ENCODE measurements at places on chromosomes 4 and X.

- DNase-seq: peak; percentile 46
These were observed 30.6 kb downstream of the ABHD18 start for GRCh38 chr4:127995776-127996175.

DNA sequence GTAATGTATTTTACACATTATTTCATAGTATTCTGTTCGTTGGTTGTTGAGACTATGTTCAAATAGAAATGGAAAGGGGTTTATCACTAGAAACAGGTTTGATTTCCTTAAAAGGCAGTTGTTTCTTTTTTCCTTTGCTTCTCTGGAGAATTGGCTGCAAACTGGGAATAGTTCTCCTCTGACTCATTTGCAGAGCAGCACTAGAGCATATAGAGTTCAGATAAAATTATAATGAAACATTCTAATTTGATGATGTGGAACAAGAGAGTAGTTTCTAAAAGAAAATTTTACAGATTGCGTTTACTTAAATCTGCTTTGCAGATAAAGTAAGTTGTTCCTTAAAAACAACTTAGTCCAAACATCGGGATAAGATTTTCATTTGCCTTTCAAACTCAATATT lies 29.7 kb downstream of the SYNPO2 start:
- DNase-seq: peak; percentile 84

DNA sequence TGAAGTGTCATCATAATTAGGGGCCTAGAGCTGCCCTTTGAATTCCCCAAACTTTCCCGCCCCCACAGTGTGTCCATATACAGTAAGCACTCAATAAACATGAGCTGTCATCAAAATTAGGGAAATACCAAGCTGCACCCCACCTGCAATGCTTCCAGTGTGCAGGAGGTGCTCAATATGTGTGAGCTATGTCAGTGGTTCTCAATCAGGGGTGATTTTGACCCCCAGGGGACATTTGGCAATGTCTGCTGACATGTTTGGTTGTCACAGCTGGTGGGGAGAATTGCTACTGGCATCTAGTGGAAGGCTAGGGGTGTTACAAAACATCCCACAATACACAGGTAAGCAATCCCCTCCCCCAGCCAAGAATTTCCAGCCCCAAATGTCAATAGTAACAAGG lies 748 bp downstream of the CFP start:
- no peak for DNase-seq

DNA sequence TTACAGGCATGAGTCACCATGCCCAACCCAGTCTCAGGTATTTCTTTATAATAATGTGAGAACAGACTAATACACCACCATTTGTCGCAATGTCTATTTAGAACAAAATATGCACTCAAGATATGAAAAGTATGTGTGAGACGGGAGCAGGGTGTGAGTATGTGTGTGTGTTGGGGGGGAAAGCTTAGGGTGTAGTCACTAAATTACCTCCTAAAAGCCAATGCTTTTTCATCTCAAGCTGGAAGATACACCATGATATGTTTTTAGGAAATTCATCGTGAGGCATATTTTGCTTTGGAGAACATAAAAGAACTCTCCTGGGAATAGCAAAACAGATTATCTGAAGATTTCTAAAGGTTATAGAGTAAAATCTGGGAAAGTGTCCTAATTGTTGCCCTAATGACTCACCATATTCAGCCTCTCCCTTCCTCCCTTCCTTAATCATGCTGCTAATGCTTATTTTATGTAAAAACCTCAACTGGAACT lies 262.7 kb downstream of the PDHA2 start:
- no peak for DNase-seq

- DNase-seq: no peak
These were observed 35.8 kb downstream of the BCOR start for GRCh38 chrX:40061871-40062524.

DNA sequence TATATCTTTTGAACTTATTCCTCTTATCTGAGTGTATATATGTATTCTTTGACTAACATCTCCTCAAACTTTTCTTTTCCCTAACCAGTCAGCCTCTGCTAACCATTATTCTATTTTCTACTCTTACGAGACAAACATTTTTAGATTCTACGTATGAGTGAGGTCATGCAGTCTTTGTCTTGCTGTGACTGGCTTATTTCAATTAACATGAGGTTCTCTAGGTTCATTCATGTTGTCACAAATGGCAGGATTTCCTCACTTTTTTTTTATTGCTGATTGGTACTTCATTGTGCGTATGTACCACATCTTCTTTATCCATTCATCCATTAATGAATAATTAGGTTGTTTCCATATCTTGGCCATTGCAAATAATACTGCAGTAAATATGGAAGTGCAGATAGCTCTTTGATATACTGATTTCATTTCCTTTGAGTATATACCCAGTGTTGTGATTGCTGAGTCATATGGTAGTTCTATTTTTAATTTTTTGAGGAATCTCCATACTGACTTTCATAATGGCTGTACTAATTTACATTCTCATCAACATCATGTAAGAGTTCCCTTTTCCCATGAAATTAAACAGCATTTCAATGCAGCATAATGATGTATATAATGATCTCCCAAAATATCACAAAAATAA lies 80.1 kb downstream of the HS3ST1 start:
- no peak for DNase-seq

DNA sequence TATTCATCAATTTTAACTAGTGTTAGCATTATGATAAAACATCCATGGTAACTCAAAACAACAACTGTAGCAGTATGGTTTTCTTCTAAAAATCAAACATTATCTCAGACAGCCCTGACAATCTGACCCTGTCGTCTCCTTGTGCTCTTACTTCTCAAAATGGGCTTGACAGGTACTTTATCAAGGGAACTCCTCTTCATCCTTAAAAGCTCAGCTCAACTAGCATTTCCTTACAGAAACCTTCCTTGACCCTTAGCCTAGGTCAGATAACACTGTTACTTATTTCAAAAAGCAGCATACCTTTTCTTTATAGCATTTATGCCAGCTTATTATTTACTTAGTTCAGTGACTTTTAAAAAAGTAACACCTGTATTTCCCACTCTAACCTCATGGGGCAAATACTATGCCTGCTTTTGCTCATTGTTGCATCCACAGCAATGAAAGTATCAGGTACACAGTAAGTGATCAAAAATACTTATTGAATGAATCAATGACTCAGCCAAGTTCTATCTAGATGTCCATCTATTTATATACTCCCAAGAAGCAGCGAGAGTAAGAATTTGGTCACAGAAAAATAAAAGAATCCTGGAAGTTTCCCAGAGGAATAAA lies 41.9 kb downstream of the ADAMTS3 start:
- no peak for DNase-seq

GRCh38 chr4:40570348-40571077 lies 59.2 kb downstream of the RBM47 start:
- no peak for DNase-seq

GRCh38 chr4:48334900-48335384 lies 6.4 kb upstream of the SLAIN2 start:
- DNase-seq: no peak

GRCh38 chrX:17413228-17413627 lies 38.2 kb downstream of the NHS start:
- peak; percentile 91 for DNase-seq

- no peak for DNase-seq
These were observed 163.3 kb upstream of the IL15 start for GRCh38 chr4:141473026-141473540.

GRCh38 chr4:137621056-137621455 lies 88.8 kb upstream of the PCDH18 start:
- no peak for DNase-seq

GRCh38 chr4:139633661-139634060 lies 32.0 kb upstream of the MGST2 start:
- DNase-seq: peak; percentile 71

DNA sequence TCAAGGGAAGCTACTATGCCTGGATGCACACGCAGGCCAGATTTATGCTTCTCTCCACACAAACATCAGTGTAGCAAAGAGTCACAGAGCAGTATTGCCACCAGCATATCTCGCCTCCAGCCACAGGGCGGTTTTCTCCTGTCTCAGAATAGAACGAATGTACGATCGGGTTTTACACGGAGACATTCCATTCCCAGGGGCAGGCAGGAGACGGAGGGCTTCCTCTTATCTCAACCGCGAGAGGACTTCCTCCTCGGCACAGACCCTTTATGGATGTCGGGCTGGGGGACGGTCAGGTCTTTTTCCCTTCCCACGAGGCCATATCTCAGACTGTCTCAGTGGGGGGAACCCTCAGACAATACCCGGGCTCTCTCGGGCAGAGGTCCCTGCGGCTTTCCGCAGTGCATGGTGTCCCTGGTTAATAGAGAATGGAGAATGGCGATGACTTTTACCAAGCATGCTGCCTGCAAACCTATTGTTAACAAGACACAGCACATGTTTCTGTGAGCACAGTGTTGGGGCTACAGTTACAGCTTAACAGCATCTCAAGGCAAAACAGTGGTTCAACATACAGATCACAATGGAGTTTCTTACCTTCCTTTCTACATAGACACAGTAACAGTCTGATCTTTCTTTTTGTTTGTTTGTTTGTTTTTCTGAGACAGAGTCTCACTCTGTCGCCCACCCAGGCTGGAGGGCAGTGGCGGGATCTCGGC lies 24.1 kb downstream of the CSF2RA start:
- no peak for DNase-seq

DNA sequence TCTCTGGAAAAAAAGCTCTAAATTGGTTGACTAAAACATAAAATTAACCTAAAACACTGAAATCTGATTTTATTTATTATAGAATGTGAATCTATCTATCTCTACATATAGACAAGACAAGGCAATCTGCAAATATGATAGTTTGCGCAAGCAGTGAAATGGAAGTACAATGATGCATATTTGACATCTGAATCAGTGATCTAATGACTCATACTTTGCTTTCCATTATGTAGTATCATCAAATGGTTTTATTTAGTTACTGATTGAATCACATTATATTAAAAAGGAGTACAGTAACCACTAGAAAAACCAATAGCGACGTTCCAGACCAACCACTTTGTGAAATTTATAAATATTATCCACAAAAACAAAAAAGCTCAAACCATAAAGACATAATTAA lies 1969.3 kb downstream of the PCDH7 start:
- peak; percentile 37 for DNase-seq

DNA sequence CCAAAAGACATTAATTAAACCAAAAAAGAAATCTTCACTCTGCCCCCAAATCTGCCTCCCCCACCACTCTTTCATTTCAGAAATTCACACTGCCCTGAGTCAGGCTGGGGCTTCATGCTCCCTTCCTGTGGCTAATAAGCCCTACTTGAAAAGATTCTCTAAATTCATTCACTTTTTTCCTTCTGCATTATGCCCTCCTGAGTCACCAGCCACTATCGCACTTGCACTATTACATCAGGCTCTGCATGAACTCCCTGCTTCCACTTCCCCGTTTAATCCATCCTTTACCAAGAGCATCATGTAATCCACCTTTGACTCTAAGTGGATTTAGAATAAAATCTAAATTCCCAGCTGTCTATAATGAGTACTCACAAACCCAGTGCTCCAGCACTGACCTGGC lies 295.4 kb upstream of the KLF3 start:
- DNase-seq: peak; percentile 84

- no peak for DNase-seq
These were observed 1.2 kb downstream of the GEMIN8 start for GRCh38 chrX:14028473-14028872.

- DNase-seq: no peak
These were observed 9.8 kb downstream of the AKAP17A start for GRCh38 chrX:1601051-1601767.

GRCh38 chrX:80511969-80512760 lies 91.9 kb downstream of the TENT5D start:
- peak; percentile 49 for DNase-seq

DNA sequence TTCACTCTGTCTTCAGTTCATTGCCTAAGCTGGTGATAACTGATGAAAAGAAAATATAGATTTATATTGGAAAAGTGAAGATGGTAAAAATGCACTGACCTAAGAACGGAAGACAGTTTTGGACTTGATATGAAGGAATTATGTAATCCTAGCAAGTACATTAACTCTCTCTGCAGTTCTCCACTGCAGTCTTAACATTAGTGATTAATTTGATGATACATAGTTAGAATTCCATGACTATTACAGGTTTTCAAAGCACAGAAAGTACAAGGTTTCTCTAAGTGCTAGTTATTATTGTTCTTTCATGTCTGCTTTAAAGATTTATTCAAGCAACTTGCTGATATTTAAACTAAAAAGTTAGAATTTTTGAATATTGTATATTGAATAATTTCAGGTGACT lies 1591.7 kb upstream of the ADGRL3 start:
- peak; percentile 13 for DNase-seq

DNA sequence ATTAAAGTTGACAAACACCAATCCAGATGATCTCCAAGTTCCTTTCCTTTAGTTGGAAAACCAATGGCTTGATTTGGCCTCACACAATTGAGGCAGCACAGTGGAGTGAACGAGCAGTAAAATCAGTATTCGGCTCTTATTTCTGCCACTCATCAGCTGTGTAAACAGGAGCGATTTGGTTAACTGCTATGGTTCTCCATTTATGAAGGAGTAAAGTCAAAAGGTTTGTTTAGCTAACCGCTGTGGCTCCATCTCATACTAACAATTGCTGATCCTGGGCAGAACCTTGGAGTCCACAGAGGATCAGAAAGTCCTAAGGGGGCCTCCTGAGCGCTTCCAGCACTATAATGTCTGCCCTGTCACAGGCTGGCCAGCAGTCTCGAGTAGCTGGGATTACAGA lies 54.5 kb upstream of the EXOC1L start:
- no peak for DNase-seq

- peak; percentile 15 for DNase-seq
These were observed 633.4 kb downstream of the CENPC start for GRCh38 chr4:66911880-66912279.

DNA sequence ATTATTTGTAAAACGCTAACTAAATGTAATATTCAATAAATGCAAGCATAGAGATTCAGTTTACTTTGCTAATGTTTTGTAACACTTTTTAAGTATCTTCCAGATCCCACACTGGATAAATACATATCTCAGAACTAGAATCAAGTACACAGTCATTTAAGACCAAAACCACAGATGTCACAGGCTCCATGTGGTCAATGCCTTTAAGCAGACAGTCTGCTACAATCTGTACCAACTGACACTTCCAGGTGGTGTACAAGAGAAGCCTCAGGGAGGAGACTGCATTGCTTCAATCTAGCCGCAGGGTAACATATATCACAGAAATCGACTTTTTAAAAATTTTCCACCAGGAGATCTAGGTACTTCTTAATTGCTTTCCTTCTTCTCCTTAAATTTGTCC lies 229.6 kb upstream of the DIAPH2 start:
- DNase-seq: no peak

- DNase-seq: no peak
These were observed 2.1 kb downstream of the LOC101059915 start for GRCh38 chrX:71669492-71669891.
